Activated T-cell treated with anti-CD3 and anti-CD28 coated beads for 4 hours (primary cell): ENCODE measurements at places on chromosomes 11 and 22.

DNA sequence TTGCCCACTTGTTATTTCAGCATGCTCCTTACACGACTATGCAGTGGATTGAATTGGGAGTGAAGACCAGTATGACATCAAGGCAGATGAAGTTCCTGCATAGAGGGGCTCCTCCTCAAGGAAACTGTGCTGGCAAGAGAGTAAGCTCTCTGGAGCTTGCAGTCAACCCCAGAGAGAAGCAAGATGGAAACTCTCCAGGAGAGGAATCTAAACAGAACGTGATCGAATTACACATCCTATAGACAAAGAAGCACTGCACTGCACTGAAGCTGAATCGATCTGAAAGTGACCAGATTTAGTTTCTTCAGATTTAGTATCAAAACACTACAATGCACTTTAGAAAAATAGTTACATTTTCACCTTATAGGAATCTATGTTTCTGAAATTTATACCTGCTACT, 947.7 kb upstream of the TENM4 start:
- DNase-seq, result no peak

- no peak for DNase-seq
Observed at GRCh38 chr11:118170882-118171268, 5.6 kb downstream of the SCN2B start.

GRCh38 chr11:103591554-103591953, 444.9 kb upstream of the DDI1 start:
- DNase-seq, result no peak

- no peak for DNase-seq
Observed at GRCh38 chr11:113137713-113138529, 176.5 kb upstream of the TTC12 start.

DNA sequence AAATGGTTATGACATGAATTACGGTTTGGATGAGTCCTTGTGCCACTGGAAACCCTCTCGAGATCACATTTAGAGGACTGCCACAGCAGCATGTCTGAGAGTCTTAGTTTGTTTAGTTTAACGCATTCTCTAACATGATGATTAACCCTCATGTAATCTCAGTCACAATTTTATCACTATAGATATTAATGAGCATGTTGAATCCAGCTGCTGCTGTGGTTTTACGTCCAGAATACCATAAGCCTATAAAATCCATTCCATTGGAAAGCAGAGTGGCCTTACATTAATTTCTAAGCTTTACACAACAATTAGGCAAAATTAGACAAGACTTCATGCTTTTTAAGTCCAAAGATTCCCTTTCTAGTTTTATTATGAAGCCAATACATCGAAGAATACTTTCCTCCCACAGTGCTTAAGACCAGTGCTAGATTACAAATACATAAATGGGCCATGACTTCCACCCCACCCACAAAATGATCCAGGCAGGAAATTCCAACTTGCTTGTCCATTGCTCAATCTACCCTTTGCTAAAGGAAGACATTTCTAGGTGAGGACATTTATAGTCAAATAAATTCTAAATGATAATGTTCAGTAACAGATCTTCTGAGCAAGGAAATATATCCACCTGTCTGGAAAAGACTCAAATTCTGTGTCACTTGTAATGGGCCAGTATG, 3.5 kb upstream of the ELMOD1 start:
- no peak for DNase-seq

- no peak for DNase-seq
Observed at GRCh38 chr11:101863361-101863760, 51.4 kb upstream of the CEP126 start.
